ENCODE measurements at places on chromosomes 6 and 20. TPM values are rescaled to one million over a fixed set of nuclear protein-coding genes. Genes with fewer than 3 reads are reported as not detected.
A peak's percentile ranks its signal among the peaks of the same experiment; 100 is the strongest.

- no peak for DNase-seq
Measured at GRCh38 chr6:16730738-16731477, 30.4 kb downstream of the ATXN1 start.

DNA sequence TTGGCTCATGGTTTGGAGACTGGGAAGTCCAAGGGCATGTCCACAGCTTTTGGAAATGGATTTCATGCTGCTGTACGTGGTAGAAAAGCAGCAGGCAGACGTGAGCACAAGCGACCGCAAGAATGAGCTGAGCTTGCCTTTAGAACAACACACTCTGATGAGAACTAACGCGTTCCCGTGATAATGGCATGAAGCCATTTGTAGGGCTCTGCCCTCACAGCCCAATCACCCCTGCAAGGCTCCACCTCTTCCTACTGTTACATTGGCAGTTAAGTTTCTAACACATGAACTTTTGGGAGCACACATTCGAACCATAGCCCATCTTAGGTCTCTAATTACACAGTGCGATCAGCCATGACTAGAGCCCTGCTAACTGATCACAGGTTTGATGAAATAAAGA lies 107.5 kb upstream of the TMEM170B start:
- no peak for DNase-seq

DNA sequence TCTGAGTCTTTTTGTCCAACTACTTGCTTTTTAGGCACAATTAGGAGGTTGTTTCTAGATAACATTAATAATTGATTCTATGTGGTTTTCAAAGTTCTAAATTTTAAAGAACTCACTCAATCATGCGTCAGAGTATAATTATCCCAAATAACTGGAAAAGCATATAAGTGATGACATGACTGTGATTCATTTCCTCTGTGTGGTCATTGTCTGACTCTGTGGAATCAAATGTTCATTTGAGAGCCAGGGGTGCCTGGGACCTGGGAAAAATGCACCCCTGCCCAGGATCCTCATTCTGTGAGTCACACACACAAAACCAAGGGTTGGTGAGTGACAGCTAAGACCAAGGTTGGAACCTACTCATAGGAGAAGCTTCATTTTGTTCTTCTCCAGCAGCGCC lies 127.1 kb upstream of the MLIP start:
- DNase-seq: no peak

GRCh38 chr20:4156411-4156810 lies 141.1 kb upstream of the RNF24 start:
- DNase-seq: peak; percentile 60

DNA sequence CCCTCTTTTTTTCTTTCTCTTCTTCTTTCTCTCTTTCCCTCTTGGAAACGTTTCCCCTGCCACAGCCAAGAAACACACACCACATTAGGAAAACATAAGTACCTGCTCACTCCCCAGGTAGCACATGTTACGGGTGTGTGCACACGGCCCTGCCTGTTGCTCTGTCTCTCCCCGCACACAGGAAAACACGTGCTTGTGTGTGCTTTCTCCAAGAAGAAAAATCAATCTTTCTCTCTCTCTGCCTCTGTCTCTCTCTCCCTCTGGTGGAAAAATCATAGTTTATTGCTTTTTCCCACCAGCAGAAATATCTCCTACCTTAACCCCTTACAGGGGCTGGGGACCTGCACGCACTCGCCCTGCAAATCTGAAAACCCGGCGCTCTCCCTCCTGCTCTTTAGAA lies 102.3 kb downstream of the EDN3 start:
- DNase-seq: peak; percentile 30

ULBP2 gene
- not detected for total RNA-seq

DUSP15 gene
- total RNA-seq: 0.78 TPM

- DNase-seq: no peak
Measured at GRCh38 chr6:168026925-168027324, 29.5 kb downstream of the KIF25 start.

DNA sequence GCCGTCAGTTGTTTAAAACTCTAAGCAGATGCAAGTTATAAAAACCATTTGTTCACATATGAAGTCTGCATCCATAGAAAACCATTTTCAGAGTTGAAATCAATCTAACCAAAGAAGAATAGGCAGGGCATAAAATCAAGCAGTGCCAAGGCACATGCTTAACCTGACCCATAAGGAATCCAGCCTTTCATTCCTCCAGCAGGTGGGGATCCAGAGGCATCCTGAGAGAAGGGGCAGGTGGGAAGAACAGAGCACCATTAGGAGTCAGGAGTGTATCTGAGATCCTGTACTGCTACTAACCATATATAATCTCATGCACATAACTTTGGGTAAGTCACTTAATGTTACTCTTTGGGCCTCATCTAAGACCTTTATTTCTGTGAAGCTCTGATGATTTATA lies 29.4 kb upstream of the FOXO3 start:
- no peak for DNase-seq

C20orf202 gene
- 0.18 TPM for total RNA-seq

DNA sequence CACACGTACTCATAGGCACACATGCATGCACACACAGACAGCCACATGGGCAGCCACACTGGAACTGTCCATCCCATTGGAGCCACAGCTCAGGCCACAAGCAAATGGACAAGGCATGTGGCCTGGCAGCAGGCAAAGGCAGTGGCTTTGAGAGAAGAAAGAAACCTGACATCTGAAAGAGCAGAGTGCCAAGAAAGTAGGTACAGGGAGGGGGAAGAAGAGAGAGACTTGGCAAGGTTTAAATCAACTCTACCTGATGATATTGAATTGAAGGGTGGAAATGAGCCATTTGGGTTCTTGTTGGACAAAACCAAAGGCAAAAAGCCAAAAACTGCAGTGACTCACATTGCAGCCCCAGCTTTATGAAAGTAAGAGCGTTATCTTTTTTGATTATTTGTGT lies 142.7 kb downstream of the PCSK2 start:
- DNase-seq: no peak

GRCh38 chr20:391041-391711 lies 10.6 kb downstream of the TRIB3 start:
- no peak for DNase-seq

FAM83B gene
- 39.4 TPM for total RNA-seq

BEND6 gene
- not detected for total RNA-seq

All from left colon (tissue), 2 donors.